ENCODE measurements at places on chromosomes 4 and X.

DNA sequence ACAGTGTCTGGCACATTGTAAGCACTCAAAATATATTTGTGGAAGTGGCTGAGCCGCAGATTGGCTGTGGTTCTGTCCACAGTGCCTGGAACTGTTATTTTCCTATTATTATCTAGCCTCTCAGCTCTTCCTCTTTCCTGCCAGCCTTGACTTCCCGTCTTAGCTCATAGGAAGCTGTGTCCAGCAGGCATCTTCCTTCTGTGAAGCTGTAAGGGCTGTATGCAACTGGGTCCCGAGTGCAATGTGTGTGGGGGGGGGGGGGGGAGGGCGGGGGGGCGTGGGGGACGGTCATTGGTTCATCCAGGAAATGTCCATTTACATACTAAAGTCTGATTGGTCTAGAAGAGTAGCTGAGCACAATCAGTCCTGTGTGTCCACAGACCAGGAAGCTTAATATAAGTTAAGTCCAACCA, 210.7 kb downstream of the PDGFRA start:
- DNase-seq: no peak

DNA sequence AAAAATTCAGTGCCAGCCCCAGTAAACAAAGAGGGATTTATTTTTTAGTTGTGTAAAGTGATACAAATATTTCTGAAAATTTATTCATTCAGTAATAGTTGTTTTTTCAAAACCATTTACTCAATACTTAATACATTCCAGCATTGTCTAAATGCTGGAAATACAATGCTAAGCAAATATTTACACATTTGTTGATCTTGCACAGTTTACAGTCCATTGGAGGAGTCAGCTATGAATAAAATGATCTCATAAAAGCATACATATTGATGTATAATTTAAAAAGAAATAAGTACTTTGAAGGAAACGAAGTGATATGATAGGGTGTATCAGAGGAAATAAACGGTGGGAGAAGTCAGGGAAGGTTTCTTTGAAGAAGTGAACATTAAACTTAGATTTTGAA, 1942.1 kb upstream of the ADGRL3 start:
- no peak for DNase-seq

DNA sequence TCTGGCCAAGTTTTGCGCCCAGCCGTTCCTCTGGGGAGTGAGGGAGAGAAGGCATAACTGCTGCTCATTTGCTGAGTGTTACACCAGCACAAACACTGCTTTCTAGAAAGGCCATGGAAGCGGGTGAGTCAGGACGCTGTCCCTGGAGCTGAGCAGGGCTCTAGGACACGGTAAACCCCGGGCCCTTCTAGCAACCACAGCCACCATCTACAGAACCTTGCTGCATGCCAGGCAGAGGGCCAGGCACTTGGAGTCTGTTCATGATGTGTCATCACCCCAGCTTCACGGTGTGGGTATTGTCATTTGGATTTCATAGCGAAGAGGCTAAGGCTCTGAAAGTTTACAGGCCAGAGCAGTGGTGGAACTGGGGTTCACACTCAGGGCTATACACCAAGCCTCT, 31.8 kb upstream of the C4orf50 start:
- DNase-seq: no peak

DNA sequence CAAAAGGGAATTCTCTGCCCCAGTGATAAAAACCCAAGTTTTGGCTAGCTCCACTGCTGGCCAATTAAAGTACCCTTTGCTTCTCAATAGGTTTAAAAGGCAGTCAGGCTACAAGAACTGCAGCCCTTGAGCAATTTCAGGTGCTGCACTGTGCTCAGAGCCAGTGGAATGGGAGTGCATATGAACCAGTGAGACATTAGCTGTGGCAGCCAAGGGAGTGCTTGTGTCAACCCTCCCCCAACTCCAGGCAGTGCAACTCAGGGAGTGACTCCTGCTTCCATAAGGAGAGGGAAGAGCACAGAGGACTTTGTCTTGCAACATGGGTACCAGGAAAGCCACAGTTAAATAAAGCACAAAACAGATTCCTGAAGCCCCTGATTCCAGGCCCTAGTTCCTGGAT, 61.6 kb upstream of the VAMP7 start:
- no peak for DNase-seq

- DNase-seq: no peak
Measured at GRCh38 chr4:39792529-39792928, 94.6 kb downstream of the UBE2K start.

- no peak for DNase-seq
Measured at GRCh38 chr4:6201580-6202091, 1.3 kb upstream of the JAKMIP1 start.

DNA sequence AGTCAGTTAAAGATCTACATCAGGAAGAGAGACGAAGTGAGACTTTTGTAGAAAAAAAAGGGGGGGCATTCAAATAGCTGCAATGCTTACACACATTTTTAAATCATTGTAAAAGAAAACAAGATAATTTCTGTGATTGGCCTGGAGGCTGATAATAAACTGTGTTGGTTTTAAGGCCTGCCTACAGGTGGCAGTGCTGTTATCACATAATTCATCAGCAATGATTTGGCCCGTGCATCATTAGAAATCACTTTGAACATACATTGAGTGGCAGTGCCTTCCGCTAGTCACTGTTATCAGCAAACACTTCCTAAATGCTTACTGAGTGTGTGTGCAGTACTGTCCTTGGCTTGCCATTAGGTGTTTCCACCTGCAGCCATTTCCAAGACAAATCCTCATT, 831.9 kb downstream of the TRIML1 start:
- no peak for DNase-seq

DNA sequence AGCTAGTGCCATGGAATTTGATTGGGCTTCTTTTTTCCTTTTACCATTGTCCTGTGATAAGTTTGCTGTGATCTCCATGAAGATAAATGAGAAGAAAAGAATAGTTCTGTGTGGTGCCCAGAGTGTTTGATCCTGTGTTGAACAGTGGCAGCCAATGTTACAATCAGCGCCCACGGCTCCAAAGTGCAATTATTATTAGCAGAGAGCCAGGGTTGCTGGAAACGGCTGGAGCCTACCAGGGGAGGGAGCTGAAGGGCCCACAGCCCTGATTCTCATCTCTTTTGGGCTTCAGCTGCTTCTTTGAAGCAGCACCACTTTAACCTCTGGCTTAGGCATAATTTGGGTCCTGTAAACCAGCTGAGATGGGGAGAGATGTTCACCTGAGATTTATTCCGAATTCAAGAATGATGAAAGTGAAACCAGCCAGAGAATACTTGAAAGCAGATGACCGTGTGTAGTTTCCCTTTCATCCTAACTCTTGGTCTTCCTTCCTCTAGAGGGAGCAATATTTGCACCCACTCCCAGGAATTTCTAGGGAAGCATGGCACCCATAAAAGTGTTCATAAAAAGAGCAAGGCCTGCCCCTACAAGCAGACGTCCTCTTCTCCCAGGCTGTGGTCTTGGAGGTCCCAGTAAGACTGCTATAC, 298.3 kb downstream of the EVC2 start:
- DNase-seq: no peak

DNA sequence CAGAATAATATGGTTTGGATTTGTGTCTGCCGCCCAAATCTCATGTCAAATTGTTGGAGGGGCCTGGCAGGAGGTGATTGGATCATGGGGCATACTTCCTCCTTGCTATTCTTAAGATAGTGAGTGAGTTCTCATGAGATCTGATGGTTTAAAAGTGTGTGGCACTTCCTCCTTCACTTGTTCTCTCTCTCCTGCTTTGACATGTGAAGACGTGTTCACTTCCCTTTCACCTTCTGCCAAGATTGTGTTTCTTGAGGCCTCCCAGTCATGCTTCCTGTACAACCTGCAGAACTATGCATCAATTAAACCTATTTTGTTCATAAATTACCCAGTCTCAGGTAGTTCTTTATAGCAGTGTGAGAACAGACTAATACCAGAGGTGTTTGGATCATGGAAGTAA, 325.7 kb upstream of the GIMD1 start:
- no peak for DNase-seq

- DNase-seq: no peak
Measured at GRCh38 chr4:151991884-151992167, 231.0 kb upstream of the GATB start.

GRCh38 chrX:153766871-153767673, 3.0 kb downstream of the PLXNB3 start:
- no peak for DNase-seq

- DNase-seq: no peak
Measured at GRCh38 chrX:50680990-50681389, 133.0 kb downstream of the SHROOM4 start.

GRCh38 chrX:130772776-130773143, 130.2 kb downstream of the ENOX2 start:
- DNase-seq: no peak

- DNase-seq: no peak
Measured at GRCh38 chr4:15428611-15429010, 778 bp downstream of the C1QTNF7 start.

- DNase-seq: no peak
Measured at GRCh38 chr4:8763966-8764901, 107.4 kb downstream of the HMX1 start.

GRCh38 chr4:74100531-74100930, 1.5 kb upstream of the CXCL2 start:
- DNase-seq: no peak

- DNase-seq: no peak
Measured at GRCh38 chr4:138576684-138577083, 334.5 kb upstream of the SLC7A11 start.

DNA sequence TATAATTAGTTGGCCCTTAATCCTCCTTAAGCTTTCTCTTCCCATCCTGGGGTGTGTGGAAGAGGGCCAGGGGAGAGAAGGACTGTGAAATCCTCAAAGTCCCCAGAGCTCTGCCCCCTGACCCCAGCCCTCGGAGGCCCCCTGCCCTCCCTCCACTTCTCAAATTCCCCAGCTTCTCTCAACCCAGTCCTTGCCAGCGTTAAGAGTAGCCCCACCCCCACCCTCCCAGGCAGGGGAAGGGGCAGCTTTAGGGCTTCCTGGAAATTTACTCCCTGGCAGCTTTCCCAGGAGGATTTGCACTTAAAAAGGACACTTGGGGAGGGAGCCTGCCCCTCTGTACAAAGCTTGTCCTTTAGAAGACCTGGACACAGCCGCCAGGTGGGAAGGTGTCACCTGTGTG, 11.8 kb upstream of the CD40LG start:
- no peak for DNase-seq

DNA sequence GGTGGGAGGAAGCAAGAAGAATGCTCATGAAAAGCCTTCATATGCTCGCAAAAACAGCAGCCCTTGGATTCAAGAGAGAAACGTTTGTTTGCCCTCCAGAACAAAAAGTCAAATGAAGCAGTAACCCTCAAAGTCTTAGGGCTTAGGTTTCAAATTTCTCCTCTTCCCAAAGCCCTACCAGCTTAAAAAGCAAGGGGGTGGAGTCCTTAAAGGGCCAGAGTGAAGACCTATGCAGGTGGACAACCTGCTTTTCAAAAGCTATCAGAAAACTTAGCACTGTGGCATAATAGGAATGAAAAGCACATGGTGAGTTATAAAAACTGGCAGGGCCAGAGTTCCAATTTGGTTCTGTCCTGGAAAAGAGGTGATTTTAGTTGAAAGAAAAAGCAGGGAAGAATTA, 253.3 kb downstream of the NAP1L3 start:
- DNase-seq: no peak

GRCh38 chr4:182855312-182855711, 61.9 kb downstream of the DCTD start:
- DNase-seq: no peak

DNA sequence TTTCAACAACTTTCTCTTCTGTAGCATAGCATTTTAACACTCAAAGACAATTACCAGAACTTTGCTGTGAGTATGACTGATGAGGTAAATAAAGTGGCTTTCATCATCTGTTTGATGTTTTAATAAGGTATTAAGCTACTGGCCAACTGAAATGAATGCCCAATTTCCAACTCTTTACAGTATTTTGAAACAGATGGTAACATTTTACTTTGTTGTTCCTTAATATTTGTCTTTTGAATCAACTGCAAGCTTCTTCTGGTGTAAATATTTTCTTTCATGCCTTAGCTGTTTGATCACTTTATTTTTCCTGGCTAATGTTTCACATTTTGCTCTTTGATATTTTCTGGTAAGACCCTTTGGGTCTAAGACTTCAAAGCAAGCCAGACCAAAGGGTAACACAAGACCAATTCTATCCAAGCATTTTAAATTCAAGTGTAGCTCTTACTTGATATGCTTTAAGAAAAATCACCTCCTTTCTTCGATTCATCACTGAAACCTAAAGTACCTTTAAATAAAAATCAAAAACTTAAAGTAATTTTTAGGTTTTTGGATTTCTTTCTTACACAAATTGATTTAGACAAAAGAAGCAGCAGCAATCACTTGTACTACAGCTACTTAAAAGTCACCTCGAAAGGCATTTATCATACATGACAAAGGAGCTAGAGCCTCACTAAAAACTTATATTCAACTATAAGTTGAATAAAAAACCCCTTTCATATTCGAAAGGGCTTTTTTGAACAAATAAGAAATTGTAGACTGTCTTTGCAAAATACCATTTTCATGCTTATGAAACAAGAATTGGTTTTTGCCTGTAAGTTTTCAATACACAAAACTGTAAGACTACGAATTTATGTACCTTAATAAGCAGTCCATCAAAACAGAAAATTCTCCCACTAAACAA, 57.6 kb downstream of the TBCK start:
- no peak for DNase-seq

DNA sequence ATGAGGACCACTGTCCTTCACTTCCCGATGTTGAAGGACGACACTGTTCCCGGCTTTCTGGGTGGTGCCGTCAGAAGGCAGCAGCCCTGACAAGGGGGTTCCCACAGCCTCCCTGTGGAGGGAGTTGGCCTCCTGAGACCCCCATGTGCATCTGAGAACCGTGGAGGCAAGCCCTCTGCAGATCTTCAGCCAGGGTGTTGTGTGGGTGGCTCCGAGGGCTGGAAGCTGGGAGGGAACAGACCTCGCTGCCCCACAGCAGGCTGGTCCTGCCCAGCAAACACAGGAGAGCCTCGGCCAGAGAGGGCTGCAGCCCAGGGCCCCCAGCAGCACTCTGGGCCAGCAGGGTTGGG, 16.2 kb downstream of the DGKQ start:
- no peak for DNase-seq

GRCh38 chr4:79700356-79700755, 292.3 kb upstream of the GK2 start:
- DNase-seq: no peak

GRCh38 chr4:152936446-152937335, 568 bp downstream of the FHDC1 start:
- no peak for DNase-seq

GRCh38 chrX:15679246-15679645, 14.6 kb upstream of the CLTRN start:
- no peak for DNase-seq
